ENCODE measurements at places on chromosomes 4 and X.

DNA sequence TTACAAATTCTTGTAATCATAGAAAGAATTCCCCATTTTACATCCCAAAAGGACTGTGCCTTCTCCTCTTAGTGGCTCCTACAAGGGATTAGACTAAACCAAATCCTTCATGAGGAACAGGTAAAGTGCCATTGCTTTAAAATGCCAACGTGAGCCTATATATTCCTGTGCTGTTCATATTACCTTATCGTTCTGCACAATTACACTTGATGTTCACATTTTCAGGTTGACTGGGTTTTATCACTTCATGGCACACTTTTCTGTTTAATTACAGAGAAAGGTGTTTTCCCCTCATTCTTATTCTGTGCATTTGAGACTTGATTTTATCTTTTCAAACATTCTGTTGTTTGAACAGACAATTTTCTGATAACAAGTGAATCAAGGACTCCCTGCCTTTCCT, 645.6 kb upstream of the FTHL17 start:
- no peak for DNase-seq

DNA sequence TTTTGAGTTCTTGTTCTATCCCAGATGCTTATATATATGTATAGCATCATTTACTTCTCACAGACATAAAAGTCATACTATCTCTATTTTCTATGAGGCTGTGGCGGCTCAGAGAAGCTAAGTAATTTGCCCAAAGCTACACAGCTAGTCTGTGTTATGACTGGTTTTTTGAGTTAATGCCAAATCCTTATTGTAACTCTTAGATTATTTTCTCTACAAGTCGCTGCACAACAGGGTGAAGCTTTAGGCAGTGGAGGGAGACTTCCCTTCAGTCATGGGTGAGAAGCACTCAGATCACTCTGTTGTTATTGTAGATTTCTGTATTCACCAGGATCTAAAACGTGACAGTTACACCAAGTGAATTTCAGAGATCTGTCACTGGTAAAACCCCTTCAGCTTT, 48.1 kb downstream of the WWC2 start:
- DNase-seq: no peak

GRCh38 chr4:155419266-155419665, 42.5 kb upstream of the MAP9 start:
- no peak for DNase-seq

DNA sequence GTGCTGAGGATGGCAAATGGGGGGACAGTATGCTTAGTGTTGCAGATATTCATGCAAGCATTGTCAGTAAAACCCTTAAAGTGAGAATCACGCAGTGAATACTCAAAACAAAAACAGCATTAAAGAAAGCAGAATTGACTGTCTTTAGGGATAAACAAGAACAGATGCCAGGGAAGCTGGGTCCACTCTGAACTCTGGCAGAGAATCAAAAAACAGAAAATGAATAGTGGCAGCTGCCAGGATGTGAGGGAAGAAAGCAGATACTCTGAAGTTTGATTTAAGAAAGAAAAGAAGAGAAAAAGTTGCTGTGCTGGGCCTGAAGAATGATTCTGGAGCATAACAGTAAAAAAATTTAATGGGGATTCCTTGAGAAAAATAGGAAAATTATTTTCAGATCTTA, 131.5 kb downstream of the GABRA2 start:
- no peak for DNase-seq

DNA sequence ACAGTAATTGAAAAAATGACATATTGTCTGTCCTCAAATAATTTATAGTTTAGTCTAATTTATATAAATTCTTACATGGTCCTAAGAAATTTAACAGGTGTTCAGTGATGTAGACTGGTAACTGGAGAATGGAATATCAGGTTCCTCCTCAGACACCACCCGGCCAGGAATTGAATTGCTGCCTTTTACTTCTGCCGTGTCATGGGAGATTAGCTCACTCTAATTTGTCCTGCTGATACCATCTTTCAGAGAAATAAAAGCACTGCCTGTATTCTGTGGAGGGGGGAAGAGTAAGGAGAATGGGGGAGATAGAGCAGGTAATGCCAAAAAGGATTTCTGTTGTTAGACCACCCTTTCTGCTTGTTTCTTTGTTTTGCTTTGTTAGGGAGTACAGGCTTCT, 125.2 kb upstream of the KLHL4 start:
- DNase-seq: no peak

- DNase-seq: no peak
These were observed 53.6 kb downstream of the FHIP1A start for GRCh38 chr4:151462554-151462953.

DNA sequence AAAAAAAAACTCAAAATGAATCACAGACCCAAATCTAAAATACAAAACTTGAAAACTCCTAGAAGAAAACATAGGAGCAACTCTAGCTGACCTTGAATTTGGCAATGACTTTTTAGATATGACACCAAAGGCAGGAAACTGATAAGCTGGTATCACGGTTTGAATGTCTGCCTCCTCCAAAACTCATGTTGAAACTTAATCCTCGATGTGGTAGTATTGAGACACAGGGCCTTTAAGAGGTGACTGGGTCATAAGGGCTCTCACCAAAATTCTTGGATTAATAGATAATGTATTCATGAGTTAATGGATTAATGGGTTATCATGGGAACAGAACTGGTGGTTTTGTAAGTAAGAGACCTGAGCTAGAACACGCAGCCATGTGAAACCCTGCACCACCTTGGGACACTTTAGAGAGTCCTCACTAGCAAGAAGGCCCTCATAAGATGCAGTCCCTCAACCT, 40.5 kb downstream of the FRYL start:
- peak; percentile 80 for DNase-seq

- DNase-seq: no peak
These were observed 81.3 kb upstream of the ATOH1 start for GRCh38 chr4:93747220-93747619.

- DNase-seq: no peak
These were observed 56.0 kb downstream of the NUDT11 start for GRCh38 chrX:51440365-51440764.

DNA sequence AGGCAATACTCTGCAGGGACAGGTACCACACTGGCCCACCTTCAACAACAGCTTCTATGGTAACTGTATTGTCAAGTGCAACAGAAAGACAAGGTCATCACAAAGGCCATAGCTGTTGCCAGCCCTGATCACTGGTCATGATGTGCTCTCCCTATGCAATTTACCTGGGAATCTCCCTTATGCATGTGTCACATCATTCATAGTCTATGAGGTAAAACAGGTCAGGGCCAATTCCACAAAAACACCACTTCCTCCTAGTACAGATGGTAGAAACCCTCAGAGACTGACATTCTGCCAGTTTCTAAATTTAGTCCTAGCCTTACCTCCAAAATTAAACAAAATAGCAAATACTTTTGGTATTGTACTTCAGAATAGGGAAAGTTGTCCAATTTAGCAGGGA, 132.8 kb downstream of the MGST2 start:
- no peak for DNase-seq

GRCh38 chr4:88007304-88008121, at the start of gene PKD2:
PKD2 (plus strand) TSS chr4:88007635; CDS start chr4:88007734, 99 bp downstream.
- peak; percentile 74 for DNase-seq

All from hematopoietic multipotent progenitor cell treated with erythropoietin and hydrocortisone succinate and interleukin-3 and kit ligand, for 8 days (in vitro differentiated cells).